ENCODE measurements at places on chromosomes 2 and 18. TPM values are rescaled to one million over a fixed set of nuclear protein-coding genes. Genes with fewer than 3 reads are reported as not detected.

DNA sequence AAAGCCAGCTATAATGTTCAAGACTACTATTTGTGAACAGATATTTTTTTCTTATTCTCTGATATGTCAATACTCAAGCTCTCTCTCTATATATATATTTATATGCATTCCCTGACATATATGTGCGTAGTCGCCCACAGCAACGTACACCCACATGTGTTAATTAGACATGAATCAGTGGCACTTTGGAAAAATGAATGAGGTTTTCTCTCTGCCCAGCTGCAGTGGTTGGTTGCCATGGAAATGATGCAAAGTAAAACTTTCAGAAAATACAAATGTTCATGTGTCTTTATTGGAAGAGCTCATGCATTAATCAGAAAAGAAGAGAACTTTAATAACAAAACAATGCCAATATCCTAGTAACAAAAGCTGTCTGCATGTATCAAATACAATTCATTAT lies 34.7 kb downstream of the UNC80 start:
- H3K4me3 ChIP-seq = no peak overlapping the region
- no peaks in the 10 kb centered on the region for H3K4me1 ChIP-seq
- no peaks in the 10 kb centered on the region for H3K27me3 ChIP-seq

DNA sequence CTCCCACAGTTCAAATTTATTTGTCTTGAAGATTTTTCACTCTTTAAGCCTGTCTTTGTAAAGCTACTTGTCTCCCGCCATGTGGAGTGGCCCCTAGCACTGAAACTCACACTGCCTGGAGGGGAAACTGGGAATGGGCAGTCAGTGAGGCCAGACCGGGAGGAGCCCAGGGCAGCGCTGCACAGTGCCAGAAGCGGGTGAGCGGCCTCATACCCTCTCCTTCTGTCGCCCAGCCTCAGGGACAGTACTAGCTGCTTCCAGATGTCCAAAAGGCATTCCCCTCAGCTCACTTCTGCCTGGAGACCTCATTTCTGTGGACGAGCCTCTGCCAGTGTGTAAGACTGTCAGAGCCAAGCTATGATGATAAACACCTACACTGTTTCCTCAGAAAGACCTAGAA lies 79.9 kb downstream of the SEPTIN10 start:
- H3K27ac ChIP-seq = no peak overlapping the region
- no peak for DNase-seq
- no peak overlapping the region for H3K4me3 ChIP-seq
- no peaks in the 10 kb centered on the region for H3K4me1 ChIP-seq
- H3K36me3 ChIP-seq = no peaks in the 10 kb centered on the region

Gene PROKR1
- not detected for total RNA-seq

- no peak for DNase-seq
- H3K27me3 ChIP-seq = no peaks in the 10 kb centered on the region
- H3K4me3 ChIP-seq = no peak overlapping the region
These were observed 105.8 kb upstream of the PID1 start for GRCh38 chr2:229376866-229377265.

- peaks cover 15% of the 10 kb centered on the region for H3K36me3 ChIP-seq
- H3K27me3 ChIP-seq = no peaks in the 10 kb centered on the region
- no peak overlapping the region for H3K27ac ChIP-seq
- no peak overlapping the region for H3K4me3 ChIP-seq
- peak; percentile 75 for DNase-seq
These were observed 6.5 kb downstream of the PTMA start for GRCh38 chr2:231714639-231715498.

Gene SMARCAL1
- 28.2 TPM for total RNA-seq

DNA sequence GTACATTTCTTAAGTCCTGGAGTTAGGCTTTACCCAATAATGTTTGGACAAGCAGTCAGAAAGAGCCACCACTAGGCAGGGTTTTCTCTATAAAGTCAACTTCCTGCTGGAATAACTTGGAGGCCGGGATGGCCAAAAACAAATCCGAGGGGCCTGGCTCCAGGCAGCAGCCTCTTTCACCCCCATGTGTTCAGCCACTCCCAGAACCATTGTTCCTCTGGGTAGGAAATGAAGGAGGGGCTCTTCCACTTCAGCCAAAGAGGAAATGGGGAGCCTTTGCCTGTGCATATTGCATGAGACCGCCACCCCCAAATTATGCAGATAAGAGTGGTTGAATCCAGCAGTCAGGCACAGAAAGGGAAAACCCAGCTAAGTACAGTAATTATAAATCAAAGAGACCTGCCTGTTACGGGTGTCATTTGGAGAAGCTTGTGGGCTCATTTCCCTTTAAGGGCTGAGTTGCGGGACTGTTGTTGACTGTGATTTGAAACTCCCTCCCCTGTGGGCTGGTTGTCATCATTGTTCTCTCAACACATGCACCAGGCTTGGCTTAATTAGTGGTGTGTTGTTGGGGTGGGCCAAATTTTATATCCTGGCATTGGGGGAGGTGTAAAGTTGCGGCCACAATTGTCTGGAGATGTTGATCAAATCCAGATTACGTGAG lies 212.8 kb upstream of the SOX11 start:
- H3K36me3 ChIP-seq = no peaks in the 10 kb centered on the region
- H3K27ac ChIP-seq = no peak overlapping the region
- DNase-seq = no peak
- H3K4me3 ChIP-seq = no peak overlapping the region

DNA sequence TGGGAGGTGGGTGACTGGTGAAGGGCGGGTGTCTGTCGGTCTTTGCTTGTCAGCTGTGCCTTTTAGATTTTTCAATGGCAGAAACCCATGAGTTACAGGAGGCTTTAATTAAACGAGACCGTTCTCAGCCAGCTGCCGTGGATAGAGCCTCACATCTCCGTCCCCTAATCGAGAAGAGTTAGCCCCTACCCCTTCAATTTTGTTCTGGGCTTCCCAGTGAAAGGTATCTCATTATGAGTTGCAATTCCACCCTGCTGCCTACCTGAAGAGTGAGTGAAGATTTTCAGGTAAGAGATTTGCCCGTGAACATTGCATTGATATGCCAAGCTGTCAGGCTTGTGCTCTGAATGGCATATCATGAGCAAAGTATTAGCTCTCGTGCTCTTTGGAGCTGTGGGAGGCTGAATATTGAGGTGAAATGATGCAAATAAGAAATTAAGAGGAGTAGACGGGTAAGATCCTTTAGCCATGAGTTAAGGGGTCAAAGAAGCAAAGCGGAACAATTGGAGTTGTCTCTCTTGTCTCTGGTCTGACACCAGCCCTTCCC lies 118.7 kb upstream of the MSTN start:
- no peaks in the 10 kb centered on the region for H3K27me3 ChIP-seq
- peak overlapping the region; percentile 40 for H3K27ac ChIP-seq
- no peaks in the 10 kb centered on the region for H3K36me3 ChIP-seq
- no peak for DNase-seq
- H3K4me1 ChIP-seq = no peaks in the 10 kb centered on the region

Gene MC5R
- total RNA-seq = not detected

Gene POTEJ
- total RNA-seq = not detected

DNA sequence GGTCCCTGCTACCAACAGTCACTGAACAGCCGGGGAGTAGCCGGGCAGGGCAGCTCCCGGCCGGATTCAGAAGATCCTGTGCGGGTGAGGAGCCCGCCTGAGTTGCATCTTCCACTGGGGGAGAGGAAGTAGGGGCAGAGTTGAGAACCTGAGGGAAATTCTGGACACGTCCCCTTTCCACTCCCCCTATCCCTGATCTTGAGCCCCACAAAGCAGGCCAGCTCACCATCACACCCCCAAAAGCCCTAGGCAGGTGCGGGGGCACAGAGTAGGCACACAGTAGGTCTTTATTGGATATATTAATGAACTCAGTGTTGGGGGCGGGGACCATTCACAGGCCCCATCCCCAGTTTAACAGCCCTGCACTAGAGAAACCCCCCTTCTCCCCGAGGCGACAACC lies 81.9 kb upstream of the UXS1 start:
- no peak for DNase-seq
- H3K4me1 ChIP-seq = no peaks in the 10 kb centered on the region
- H3K27ac ChIP-seq = no peak overlapping the region
- no peaks in the 10 kb centered on the region for H3K36me3 ChIP-seq

DNA sequence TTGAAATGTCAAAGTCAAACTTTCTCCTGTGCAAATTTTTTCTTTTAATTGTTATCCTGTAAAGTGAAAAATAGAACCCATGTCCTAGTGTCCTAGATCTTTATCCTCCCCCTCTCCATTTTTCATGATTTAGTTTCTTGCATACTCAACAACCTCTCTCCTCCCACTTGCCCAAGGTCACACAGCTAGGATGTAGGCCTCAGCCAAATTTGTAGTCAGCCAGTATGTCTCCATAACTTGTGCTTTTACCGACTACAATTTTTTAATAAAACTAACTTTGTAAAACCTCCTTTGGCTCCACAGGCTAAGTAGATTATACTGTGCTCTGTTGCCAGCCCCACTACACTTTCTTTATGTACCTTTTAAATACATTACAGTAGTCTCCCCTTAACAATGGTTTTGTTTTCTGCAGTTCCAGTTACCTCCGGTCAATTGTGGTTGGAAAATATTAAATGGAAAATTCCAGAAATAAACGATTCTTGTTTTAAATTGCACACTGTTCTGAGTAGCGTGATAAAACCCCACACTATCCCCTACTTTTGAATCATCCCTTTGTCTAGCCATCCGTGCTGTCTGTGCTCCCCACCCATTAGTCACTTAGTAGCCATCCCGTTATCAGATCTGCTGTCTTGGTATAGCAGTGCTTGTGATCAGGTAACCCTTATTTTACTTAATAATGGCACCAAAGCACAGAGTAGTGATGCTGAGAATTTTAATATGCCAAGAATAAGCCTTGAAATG lies 22.8 kb downstream of the GULP1 start:
- no peak overlapping the region for H3K27ac ChIP-seq
- H3K4me3 ChIP-seq = no peak overlapping the region
- no peaks in the 10 kb centered on the region for H3K27me3 ChIP-seq
- no peaks in the 10 kb centered on the region for H3K4me1 ChIP-seq
- DNase-seq = no peak

GRCh38 chr2:39144416-39144815 lies 23.6 kb upstream of the SOS1 start:
- H3K27me3 ChIP-seq = no peaks in the 10 kb centered on the region
- no peaks in the 10 kb centered on the region for H3K4me1 ChIP-seq
- no peak overlapping the region for H3K27ac ChIP-seq
- no peak for DNase-seq

- H3K36me3 ChIP-seq = no peaks in the 10 kb centered on the region
- no peak overlapping the region for H3K4me3 ChIP-seq
- DNase-seq = no peak
- H3K4me1 ChIP-seq = no peaks in the 10 kb centered on the region
- no peaks in the 10 kb centered on the region for H3K27me3 ChIP-seq
These were observed 16.1 kb downstream of the MOCOS start for GRCh38 chr18:36203360-36203895.

GRCh38 chr2:165655661-165656060 lies 138.4 kb downstream of the GALNT3 start:
- DNase-seq = no peak
- H3K4me3 ChIP-seq = no peak overlapping the region
- no peaks in the 10 kb centered on the region for H3K36me3 ChIP-seq
- H3K4me1 ChIP-seq = no peaks in the 10 kb centered on the region

DNA sequence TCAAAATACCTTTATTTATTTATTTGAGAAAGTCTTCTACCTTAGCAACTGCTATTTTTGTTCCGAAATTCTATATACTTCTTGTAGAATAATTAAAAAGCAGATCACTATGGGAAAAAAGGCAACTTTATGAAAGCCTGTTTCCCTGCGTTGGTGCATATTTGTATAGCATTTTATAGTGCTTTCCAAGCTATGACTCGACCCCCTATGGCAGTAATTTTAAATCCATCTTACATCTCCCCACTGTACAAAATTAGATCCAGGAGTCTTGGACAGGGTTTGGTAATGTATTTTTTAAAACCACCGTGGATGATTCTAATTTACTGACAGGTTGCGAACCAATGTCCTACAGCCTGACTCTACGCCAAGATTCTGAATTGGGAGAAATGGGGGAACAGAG lies 10.1 kb downstream of the TANK start:
- H3K27me3 ChIP-seq = no peaks in the 10 kb centered on the region
- H3K4me3 ChIP-seq = no peak overlapping the region
- no peaks in the 10 kb centered on the region for H3K36me3 ChIP-seq
- DNase-seq = no peak
- peaks cover 27% of the 10 kb centered on the region for H3K4me1 ChIP-seq

GRCh38 chr2:226611944-226612318 lies 187.7 kb downstream of the IRS1 start:
- no peak overlapping the region for H3K27ac ChIP-seq

DNA sequence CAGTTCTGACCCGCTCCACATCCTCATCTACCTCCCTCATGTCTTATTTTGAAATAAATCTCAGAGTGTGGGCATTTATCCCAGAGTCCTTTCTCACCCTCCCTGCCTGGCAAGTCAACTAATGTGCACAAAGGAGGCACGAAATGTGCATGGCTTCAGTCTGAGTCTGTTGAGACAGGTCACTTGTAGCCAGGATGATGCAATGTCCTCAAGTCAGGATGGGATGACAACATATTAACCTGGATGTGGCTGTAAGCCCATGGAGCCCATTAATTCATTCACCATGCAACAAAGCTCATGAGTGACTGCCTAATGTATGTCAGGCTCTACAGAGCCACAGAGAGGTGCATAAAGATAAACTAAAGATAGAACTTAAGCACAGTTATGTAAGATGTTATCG lies 34.5 kb downstream of the KCNG3 start:
- H3K4me1 ChIP-seq = no peaks in the 10 kb centered on the region
- DNase-seq = no peak
- H3K27ac ChIP-seq = no peak overlapping the region
- H3K36me3 ChIP-seq = no peaks in the 10 kb centered on the region

DNA sequence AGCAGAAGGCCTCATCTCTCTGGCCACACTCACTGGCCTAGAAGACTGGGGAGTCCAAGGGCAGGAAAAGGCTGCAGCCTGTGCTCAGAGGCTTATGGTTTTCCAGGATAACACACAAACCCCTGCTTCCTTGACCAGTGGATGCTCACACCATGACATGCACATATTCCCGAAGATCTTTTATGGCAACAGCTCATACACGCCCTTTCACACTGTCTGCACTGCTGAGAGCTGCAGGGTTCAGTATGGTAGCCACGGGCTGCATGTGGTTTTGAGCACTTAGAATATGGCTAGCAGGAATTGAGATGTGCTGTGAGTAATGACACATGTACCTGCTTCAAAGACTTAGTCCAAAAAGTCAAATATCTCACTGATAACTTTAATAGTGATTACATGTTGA lies 95.8 kb downstream of the VSNL1 start:
- no peaks in the 10 kb centered on the region for H3K27me3 ChIP-seq
- H3K4me1 ChIP-seq = no peaks in the 10 kb centered on the region
- DNase-seq = no peak
- no peak overlapping the region for H3K27ac ChIP-seq
- no peaks in the 10 kb centered on the region for H3K36me3 ChIP-seq

GRCh38 chr2:169362118-169362893 lies at the start of gene LRP2:
Gene LRP2 (minus strand): TSS chr2:169362534. CDS start chr2:169362399, 135 bp downstream.
- peak within 1 kb of the TSS; percentile 71 for H3K4me3 ChIP-seq
- peaks cover 31% of the 10 kb centered on the region for H3K27me3 ChIP-seq
- peaks cover 20% of the 10 kb centered on the region for H3K4me1 ChIP-seq

- no peaks in the 10 kb centered on the region for H3K36me3 ChIP-seq
- H3K4me3 ChIP-seq = no peak overlapping the region
- no peaks in the 10 kb centered on the region for H3K27me3 ChIP-seq
- H3K4me1 ChIP-seq = no peaks in the 10 kb centered on the region
- no peak for DNase-seq
These were observed 233.7 kb downstream of the LOXHD1 start for GRCh38 chr18:46423226-46423805.
